Activated T-helper 2 cell treated with anti-CD3 and anti-CD28 coated beads, Interferon-gamma antibody, Interleukin-2, Interleukin-4, amounts not matched to agents 10 μg/mL and 5 μg/mL and 100 μg/mL, durations not matched to agents 14 hours and 24 hours and 36 hours (primary cell): ENCODE measurements at places on chromosomes 4 and X. TPM values are rescaled to one million over a fixed set of nuclear protein-coding genes. Genes with fewer than 3 reads are reported as not detected.

GRCh38 chr4:32135642-32136041, 1415.5 kb downstream of the PCDH7 start:
- no peak for DNase-seq

- DNase-seq, result no peak
These were observed 18.4 kb upstream of the P2RY8 start for GRCh38 chrX:1555370-1555769.

DNA sequence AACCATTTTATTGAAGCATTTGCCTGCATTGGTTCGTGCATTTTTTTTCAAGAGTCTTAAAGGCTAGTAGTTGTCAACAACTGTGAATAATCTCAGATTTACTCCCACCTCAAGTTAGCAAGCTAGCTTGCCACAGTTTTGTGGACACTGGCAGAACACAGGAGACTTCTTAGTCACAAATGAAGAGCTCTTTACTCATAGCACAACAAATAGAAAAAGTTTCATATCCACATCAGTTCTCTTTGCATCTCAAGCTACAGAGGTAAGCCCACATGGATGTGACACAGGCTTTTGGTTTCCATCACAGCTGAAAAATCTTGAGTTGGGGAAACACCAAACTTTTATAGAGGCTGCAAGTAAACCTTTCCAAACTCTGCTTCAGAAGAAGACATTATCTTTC, 2315.7 kb upstream of the TENM3 start:
- DNase-seq, result no peak

- DNase-seq, result no peak
These were observed 42.7 kb upstream of the PTPN13 start for GRCh38 chr4:86551387-86551786.

- DNase-seq, result no peak
These were observed 31.0 kb upstream of the SOD3 start for GRCh38 chr4:24764345-24764744.

- no peak for DNase-seq
These were observed 20.4 kb downstream of the ZNF157 start for GRCh38 chrX:47390780-47391179.

Gene MAGEC2
- total RNA-seq, result not detected in 2 replicates

DNA sequence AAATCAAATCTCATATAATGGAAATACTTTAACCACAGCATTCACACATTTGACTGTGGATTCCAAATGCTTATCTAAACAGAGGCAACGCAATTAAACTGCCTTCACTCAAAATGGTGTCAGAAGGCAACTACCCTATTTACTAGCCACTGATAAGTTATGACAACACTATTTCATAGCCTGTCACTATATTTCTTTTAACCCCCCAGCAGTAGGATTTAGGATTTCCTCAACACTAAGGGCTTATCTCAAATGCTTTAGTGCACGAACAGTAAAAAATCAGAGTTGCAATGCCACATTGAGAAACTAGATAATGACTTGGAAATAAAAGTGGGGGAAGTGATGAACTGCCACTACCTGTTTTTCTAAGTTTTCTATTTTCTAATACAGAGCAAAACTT, 66.7 kb downstream of the DHX15 start:
- DNase-seq, result no peak

Gene DDIT4L
- 3.3 TPM in 2 replicates for total RNA-seq

Gene PAGE2
- total RNA-seq, result not detected in 2 replicates

Gene MAGEA2
- total RNA-seq, result not detected in 2 replicates

GRCh38 chr4:122731676-122732075, 828 bp upstream of the BBS12 start:
- DNase-seq, result no peak

Gene NAP1L2
- total RNA-seq, result 2.1 TPM in 2 replicates

DNA sequence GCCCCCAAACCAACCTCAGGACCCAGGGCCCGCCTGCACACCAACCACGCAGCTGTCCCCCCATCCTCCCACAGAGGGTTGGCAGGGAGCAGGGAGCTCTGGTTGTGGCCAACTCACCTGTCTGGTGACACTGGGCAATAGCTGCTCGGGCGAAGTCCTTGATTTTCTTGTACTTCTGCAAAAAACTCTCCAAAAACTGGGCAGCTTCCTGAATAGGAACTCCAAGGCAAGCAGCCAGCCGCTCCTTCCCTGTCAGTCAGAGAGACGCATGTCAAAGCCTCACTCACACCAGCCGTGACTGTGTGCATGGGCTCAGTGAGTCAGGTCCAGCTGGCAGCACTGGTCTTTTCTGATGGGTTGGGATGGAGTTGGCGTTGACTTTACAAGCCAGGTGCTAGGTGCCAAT, 26.4 kb downstream of the NAT8L start:
- no peak for DNase-seq

DNA sequence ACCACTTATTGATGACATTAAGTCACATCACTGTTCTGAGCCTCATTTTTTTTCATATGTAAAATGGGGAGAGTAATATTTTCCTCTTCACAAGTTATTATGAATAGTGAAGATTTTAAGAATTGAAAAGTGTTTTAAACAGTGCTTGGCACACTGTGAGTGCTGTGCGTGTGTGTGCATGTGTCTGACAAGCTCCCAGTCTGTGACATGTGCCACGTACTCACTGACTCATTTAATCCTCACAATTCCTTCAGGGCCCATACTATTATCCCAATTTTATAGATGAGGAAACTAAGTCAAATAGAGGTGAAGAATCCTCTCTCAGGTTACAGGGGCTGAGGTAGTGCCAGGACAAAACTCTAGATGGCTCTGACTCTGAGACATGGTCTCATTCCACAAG, 114.1 kb upstream of the NWD2 start:
- no peak for DNase-seq

GRCh38 chrX:135191838-135192237, 20.6 kb upstream of the CT55 start:
- DNase-seq, result no peak

Gene TBC1D9
- total RNA-seq, result 0.07 TPM in 2 replicates

Gene MAGEA12
- total RNA-seq, result not detected in 2 replicates

Gene ADH4
- total RNA-seq, result not detected in 2 replicates

DNA sequence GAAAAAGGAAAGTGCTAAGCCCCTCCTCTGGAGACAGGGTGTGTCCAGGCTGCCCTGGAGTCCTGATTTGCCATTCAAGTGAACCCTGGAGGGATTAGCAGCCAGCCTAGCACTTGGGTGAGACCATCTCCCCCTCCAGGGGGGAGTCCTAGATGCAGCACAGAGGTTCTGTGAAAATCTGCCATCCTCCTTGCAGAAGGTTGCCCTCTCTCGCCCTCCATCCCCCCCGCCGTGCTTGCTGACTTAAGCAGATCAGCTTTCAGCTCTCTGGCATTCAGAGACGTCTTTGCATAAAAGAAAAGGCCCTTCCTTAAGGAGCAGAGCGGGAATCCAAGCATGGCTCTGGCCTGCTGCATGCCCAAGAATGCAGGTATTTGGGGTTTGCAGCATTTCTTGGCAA, 102.1 kb upstream of the SCML1 start:
- no peak for DNase-seq

- DNase-seq, result no peak
These were observed 281.6 kb downstream of the KLHL13 start for GRCh38 chrX:117835034-117835433.

Gene RIBC1
- 0.43 and 0.90 TPM in 2 replicates for total RNA-seq

DNA sequence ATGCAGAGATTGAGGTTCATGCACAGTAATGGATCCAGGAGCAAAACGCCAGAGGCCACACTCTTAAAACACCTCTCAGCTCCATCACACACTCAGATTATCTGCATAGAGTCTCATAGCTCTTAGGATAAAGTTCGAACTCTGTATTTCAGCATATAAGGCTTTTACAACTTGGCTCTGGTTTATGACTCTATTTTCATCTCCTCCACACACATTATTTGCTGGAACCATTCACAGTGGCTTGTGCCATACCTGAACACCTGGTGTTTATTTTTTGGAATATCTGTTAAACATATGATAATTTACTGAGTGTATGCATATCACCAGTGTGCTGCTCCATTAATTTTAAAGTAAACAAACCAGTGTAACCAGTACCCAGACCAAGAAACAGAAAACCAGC, 27.2 kb downstream of the RASL11B start:
- no peak for DNase-seq

DNA sequence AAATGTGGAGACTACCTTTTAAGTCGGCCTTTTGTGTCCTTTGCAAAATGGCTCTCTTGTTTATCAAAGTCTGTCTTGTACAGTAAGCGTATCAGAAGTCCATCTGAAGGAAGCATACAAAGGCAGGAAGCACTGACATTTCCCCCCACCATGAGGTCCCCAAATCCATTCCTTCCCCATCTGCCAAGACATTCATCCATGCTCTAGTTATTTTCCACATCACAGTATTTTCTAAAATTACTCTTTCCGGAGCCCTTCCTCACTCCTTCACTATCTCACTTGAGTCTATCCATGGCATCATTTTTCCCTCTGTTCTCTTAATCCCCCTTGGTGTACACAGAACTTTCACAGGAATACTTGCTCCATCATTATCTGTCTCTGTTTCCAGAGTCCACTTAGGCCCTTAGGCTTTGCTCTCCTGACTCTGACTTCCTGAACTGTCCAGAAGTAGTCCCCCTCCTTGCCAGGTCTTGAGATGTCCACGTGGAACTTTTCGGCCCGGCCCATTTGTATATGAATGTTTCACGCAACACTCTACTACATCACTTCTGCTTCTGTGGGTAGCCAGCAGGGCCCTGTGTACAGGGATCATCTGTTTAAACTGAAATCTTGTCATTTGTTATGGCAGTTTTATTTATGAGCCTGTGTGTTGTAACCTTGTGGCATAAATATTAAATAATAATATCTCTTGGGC, 2.1 kb downstream of the SEL1L3 start:
- DNase-seq, result no peak
